ENCODE measurements at places on chromosomes 4 and X.

- no peak for DNase-seq
Measured at GRCh38 chr4:151908734-151909497, 148.1 kb upstream of the GATB start.

GRCh38 chrX:112967341-112967740, 126.7 kb upstream of the AMOT start:
- DNase-seq = no peak

GRCh38 chrX:86023811-86024210, 23.5 kb downstream of the CHM start:
- no peak for DNase-seq

DNA sequence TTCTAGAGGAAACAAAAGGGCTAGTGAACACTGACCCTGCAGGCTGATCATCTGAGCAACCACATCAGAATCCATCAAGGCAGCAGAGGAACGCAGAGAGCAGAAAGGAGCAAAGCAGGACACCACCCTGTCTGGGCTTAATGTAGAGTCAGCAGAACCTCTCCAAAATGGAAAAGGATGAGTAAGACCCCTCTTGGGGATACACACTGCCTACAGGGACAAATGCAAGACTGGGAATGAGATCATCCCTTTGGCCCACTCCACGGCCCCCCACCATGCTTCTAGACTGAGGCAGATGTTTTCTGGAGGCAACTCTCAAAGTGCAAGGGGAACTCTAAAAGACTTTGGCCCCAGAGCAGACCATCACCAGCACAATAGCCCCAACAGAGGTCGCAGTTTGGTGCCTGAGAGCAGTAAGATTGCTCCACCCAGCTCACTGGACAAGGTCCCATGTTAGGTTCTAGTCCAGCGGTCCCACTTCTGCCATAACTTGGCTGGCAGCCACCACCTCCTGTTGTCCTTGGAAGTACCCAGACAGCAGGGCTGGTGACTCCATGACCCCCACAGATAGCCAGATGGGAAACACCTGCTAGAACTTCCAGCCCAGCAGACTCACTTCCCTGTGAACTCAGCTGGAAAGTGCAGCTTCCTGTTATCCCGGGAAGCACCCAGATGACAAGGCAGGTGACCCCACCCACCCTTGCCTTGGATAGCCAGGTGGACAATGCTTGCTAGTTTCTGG, 372.7 kb downstream of the INPP4B start:
- no peak for DNase-seq

DNA sequence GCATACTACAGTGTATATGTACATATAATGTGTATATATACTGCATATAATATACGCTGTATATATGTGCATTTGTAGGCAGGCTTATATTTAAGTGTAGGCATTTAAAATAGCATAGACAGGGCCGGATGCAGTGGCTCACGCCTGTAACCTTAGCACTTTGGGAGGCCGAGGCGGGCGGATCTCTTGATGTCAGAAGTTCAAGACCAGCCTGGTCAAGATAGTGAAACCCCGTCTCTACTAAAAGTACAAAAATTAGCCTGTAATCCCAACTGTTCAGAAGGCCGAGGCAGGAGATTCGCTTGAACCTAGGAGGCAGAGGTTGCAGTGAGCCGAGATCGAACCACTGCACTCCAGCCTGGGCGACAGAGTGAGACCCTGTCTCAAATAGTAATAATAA, 78.4 kb downstream of the JAKMIP1 start:
- no peak for DNase-seq

- DNase-seq = no peak
Measured at GRCh38 chrX:6226596-6227452, 1.8 kb downstream of the NLGN4X start.

DNA sequence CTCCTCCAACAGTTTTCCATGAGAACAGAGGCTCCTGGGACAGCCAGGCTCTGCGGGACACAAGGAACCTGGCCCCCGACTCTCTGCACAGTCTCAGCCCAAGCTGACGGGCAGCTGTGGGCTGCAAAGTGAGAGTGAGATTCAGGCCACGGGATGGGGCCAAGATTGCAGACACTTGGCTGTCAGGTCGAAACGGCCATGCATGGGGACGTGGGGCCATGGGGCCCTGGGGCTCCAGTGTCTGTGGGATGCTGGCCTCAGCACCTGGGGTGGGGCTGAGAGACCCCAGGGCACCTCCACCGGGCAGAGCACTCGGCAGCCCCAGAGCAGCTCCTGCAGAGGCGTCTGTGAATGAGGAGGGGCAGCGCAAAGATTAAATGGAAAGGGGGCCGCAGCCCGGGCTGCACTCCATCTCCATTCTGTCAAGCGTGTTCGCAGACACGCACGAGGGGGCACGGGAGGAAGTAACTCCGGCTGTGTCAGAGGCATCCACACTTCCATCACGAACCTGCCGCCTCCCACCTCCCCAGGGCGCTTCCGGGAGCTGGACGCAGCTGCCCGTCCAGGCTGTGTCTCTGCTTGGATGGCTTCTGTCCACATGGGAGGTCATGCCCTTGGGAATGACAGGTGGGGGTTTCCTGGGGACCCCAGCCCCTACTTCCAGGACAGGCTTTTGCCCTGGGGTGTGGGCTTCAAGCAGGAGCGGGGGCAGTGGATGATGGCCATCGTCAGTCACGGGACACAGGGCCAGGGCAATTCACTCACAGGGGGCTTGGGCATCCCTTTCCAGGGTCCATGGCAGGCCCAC, 82.8 kb upstream of the NKX1-1 start:
- no peak for DNase-seq

DNA sequence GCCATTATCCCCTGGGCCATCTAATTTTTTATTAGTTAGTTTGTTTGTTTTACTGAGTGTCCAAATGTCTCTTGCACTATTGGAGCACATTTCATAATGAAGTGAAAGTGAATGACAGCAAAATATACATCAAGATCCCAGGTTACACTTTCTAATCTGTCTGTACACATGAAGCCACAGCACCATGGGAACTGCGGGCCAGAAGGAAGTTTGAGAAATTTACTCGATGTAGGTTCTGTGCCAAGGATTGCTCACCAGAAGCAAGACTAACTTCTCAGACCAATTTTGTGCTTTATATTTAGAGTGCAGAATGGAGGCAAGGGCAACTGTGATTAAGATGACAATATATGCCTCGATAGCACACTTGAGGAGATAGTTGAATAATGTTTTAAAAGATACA, 258.0 kb downstream of the COL25A1 start:
- DNase-seq = no peak

GRCh38 chr4:163161536-163162205, 5.0 kb downstream of the NAF1 start:
- no peak for DNase-seq

GRCh38 chr4:139709660-139710059, 44.0 kb downstream of the MGST2 start:
- no peak for DNase-seq

DNA sequence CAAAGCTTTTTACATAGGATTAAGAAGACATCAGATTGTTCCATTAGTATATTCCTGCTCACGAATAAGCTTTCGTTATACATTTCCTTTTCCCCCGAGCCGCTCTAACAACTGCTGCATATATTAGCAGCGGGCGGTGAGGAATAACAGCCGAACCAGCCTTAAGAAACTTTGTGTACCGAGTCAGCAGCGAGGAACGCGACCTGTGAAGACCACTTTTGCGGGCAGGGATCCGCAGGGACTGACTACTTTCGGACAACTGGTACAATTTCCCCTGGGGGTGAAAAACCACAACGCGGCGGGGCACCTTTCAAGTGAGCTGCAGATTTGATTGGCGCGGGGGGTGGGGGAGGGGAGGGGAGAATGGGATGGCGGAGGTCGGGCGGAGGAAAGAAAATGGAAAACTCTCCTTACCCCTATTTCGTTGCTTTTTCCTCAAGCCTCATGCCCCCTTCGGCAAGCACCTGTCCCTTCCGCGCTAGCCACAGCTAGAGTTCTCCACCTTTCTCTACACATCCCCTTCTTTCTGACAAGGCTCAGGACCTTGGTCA, 5.9 kb upstream of the PITX2 start:
- DNase-seq = no peak

DNA sequence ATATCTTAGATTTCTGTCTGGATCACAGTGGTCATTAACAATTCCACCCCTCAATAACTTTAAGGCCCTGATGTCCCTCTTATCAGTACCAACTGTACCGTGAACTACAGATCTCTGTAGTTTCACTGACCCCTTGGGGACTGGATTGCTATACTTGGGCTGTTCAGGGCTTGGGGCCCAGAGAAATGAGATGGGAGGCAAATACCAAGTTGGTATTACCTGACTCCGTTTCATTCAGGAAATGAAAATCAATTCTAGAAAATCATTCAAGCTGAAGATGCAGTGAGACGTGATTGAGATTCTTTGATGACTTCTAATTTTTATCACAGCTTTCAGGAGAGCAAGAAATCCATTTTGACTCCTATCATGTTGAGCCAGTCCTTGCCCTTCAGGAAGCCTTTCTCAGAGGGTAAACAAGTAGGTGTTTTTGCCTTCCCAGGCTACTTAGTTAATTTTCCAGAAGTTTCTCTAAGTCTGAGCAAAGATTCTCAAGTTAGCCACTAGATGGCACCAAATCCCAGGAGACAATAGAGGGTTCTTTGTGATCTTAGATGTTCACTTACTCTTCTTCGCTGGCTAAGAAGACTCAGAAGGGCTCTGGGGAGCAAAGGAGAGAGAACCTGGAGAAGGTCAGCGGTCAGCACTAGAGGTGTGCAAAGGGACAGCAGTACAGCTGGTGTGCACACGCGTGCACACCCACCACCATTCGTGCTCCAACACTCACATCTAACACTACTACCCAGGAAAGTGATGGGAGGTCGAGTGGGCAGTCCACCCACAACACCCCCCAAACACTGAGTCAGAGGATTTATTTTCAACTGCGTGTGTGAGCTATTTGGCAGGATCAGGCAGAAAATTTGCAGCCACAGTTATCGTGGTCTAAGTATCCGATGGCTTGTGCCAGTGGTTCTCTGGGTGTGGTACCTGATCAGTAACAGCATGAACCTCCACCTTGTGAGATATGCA, 7.4 kb downstream of the HNRNPH2 start:
- DNase-seq = peak; percentile 44

GRCh38 chrX:1661048-1661921, 46.4 kb downstream of the ASMT start:
- DNase-seq = no peak

Data from NCI-H1105 (cell line).